ENCODE measurements at places on chromosomes 1 and 21. TPM values are rescaled to one million over a fixed set of nuclear protein-coding genes. Genes with fewer than 3 reads are reported as not detected.

DNA sequence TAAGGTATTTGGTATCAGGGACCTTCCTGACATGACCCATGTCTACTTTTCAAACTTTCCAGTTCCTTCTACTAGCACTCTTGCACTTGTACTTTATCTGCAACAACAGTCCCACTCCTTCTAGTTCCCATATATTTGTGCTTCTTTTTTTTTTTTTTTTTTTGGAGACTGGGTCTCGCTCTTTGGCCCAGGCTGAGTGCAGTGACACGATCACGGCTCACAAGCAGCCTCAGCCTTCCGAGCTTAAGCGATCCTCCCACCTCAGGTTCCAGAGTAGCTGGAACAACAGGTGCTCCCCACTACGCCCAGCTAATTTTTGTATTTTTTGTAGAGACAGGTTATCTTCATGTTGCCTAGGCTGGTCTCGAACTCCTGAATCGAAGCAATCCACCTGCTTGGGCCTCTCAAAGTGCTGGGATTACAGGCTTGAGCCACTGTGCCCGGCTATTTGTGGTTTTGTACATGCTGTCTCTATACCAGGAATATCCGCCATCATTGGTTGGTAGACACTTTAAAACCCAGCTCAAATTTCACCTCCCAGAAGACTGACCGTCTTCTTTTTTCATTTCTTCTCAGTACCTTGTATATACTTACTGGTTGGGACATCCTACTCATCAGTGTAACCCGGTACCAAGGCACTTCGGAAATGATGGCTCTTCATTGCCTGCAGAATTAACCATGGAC is 1.1 kb downstream of the ZMYM1 start:
- no peak for DNase-seq

- no peak for DNase-seq
These were observed 6.7 kb downstream of the CLCNKB start for GRCh38 chr1:16050328-16050727.

DNA sequence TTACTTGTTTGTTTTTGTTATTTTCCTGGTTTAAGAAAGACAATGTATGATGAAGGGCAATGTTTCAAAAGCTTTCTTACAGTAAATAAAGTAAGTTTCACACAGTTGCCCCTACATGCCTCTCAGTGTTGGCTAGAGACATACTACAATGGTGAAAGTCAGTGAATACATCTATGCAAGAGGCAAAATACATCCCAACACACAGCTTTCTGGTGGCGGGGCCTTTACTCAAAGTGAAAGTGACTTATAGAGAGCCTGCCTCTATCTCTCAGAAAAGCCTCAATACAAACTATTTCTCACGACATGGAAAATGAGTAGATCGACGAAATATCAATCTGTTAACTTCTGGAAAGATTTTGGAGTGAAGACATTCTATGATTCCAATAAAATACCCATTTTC is 122.3 kb downstream of the SLC30A10 start:
- no peak for DNase-seq

DNA sequence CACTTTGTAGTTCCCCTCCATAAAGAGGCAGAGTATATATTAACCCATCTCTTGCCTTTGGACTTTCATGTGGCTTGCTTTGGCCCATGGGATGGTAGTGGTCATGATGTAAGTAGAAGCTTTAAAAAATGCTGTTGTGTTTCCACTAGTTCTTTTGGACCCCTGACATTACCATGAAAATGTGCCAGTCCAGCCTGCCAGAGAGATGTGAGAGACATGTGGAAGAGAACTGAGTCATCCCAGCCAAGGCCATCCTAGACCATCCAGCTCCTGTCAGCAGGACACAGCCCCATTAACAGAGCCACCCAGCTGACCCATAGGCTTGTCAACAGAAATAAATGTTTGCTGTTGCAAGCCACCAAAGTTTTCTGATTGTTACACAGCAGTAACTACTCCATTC is 3.9 kb upstream of the CD101 start:
- no peak for DNase-seq

GRCh38 chr1:164842870-164843269 is 283.9 kb downstream of the PBX1 start:
- DNase-seq, result no peak

DNA sequence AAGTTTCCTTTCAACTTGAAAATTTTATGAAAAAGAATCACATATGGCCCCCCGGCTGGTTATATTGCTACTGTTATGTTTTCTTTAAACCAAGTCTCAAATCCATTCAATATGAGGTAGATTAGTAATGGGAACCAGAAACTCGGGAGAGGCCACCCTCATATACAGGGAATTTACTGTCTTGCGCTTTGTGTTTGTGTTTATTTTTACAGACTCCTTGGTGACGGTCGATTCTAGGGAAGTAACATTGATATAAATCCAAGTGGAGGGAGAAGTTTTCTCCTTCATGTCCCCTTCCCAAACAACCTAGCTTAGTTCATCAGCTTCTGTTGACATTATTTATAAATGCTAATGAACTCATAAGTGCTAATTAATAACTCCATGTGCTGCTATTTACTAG is 163.5 kb upstream of the LMO4 start:
- DNase-seq, result no peak

DNA sequence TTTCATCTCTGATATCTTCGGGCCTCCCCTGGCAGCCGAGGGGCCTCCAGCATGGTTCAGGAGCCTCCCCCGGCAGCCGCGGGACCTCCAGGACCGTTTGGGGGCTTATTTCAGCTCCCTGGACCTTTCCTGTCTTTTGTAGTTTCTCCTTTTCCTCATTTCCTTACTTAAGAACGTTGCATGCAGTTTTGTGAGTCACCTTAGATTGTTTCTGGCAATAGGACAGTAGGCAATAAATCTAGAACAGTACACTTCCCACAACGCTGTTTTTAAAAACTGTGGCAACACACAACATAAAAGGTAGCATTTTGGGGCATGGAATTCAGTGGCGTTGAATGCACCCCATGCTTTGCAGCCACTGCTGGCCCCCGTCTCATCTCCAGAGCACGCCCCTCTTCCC is 24.4 kb downstream of the FAAP20 start:
- DNase-seq, result no peak

DNA sequence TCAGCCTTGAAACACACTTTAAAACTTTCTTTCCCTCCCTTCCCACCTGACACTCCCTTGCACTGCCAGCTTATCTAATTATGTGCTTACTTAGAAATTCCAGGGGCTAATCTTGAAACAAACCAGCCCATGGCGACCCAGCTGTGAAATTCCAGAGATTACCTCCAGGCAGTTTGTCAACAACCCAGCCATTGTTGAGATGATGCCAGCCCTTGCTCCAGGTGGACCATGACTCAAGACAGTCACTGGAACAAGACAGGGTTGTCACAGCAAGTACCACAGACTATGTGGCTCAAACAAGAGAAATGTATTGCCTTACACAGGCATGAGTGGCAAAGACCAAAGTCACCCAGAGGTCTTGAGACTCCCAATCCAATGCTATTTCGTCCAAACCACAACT is 7.9 kb downstream of the FYB2 start:
- no peak for DNase-seq

DNA sequence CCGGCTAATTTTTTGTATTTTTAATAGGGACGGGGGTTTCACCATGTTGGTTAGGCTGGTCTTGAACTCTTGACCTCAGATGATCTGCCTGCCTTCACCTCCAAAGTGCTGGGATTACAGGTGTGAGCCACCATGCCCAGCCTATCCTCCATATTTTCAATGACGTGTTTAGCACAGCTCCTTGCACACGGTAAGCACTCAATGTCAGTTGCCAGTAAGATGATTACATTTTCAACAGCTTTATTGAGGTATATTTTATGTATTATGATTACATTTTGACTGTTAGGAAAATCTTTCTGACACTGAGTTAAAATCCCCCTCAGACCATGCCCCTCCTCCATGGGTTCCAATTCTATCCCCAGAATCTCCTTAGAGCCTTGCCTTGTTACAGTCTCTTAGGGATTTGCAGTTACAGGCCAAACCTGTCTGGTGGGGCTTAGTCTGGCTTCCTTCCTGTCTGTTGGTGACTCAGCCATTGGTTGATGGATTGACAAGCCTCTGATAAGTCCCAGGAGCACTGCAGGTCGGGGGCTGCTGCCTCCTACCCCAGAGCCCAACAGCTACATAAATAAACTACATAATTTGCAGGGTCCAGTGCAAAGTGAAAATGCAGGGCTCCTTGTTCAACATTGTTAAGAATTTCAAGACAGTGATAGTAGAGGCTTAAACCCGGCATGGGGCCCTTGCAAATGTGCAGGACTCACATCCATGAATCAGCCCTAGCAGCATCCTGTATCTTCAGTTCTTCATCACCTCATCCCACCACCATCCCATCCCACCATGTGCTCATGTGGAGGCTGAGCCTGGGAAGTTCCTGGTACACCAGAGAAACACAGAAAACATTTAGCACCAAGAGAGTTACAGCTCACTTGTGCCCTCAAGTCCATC is 23.4 kb downstream of the COA7 start:
- DNase-seq, result no peak

- DNase-seq, result no peak
These were observed 3.3 kb upstream of the HMGN2 start for GRCh38 chr1:26468911-26469310.

- no peak for DNase-seq
These were observed 604.8 kb downstream of the PLA2G4A start for GRCh38 chr1:187433598-187433997.

Gene GOLT1A
- 10.8 TPM for total RNA-seq

Gene RBP7
- 8.7 TPM for total RNA-seq

Gene CFAP74
- not detected for total RNA-seq

Measured in mucosa of gallbladder (tissue), 1 donor.